ENCODE measurements at places on chromosomes 3 and 15. TPM values are rescaled to one million over a fixed set of nuclear protein-coding genes. Genes with fewer than 3 reads are reported as not detected.

- no peak for DNase-seq
Observed at GRCh38 chr3:174662653-174663052, 196.5 kb upstream of the NAALADL2 start.

DNA sequence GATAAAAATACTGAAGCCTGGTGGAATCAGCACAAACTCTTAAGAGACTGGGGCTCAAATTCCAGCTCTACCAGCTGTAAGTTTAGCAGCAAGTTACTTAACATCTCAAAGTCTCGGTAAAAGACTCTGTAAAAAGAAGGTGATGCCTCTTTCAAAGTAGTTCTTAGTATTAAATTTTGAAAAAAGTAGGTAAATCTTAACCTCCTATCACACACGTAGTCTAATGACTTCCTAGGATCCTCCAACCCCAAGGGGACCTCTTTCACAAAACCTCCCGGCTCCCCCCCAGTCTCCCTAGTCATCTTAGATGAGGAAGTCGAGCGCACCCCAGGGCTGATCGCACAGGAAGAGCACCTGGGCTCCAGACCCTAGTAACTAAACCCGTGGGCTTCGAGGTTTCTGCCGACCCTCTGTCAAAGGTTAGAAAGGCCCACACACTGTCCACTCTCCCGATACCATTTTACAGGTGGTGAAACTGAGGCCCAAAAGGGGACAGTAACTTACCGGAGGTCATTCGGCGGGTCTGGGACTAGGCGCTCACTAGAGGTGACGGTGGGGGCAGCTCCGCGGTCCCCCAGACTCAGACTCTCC lies 427 bp downstream of the MBD4 start:
- no peak for DNase-seq

- no peak for DNase-seq
Observed at GRCh38 chr15:29014493-29014892, 128.7 kb downstream of the APBA2 start.

DNA sequence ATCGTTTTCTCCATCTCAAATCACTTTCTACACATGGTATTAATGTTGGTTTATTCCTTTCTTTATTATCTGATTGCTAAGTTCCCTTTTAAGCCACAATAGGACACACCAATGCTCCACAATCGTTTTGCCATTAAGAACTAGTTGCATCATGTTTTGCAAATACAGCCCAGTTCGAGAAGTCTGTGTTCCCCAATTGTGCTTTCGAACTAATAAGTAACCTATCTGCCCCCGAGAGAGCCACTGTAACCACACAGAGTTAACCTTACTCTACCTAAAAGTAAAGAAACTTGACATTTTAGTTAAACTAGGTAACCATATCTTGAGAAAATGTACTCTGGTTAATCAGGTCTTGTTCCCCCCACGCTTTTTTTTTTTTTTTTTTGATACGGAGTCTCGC lies 39.1 kb downstream of the MAGI1 start:
- DNase-seq: no peak

DNA sequence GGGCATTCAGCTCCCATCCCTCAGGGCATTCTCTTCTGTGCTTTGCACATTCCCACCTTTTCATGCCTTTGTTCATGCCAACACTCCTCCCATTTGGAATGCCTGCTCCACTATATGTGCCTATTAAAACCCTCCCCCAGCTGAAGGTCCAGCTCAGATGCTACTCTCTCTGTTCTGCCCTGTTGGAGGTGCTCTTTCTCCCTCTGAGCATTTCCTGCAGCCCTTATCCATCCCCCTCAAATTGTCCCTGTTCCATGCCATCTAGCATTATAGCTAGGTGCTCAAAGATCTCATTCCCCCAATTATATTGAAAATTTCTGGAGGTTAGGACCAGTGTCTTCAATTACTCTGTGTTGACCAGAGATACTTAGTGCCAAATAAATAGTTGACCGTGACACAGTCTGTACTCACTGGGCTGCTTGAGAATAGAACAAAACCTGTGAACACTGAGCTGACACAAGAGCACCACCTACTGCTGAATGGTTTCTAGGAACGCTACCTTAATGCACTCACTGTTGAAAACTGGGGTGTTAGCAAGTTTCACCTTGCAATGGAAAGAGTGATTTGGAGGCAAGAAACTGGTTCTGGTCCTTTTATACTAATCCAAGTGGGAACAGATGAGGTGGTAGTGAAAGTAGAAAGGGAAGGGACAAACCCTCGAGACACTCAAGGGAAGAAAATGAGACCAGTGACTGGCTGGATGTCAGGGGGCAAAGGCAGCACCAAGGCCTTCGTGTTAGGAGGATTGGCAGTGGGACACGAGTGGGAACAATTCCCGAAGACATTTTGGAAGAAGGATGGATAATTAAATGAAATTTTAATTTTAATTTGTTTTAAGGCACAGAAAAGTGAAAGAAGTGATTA lies 289.8 kb upstream of the ROPN1 start:
- peak; percentile 70 for DNase-seq

DNA sequence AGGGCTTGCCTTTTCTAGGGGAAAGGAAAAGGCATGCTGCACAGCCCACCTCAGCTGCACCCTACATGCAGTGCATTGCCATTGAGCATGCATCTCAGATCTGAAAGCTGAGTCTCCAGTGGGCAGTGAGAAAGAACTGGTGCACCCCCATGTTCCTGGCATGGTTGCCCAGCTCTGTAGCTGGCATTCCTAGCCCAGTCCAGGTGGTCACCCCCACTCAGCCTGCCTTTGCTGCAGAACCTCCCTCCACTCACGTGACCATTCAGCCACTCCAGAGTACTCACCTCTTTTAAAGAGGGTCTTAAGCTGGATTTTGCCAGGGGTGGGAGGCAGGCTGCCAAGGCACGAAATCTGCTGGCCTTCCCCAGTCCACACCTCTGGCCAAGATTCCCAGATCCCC lies 208.6 kb upstream of the TOPAZ1 start:
- no peak for DNase-seq

DNA sequence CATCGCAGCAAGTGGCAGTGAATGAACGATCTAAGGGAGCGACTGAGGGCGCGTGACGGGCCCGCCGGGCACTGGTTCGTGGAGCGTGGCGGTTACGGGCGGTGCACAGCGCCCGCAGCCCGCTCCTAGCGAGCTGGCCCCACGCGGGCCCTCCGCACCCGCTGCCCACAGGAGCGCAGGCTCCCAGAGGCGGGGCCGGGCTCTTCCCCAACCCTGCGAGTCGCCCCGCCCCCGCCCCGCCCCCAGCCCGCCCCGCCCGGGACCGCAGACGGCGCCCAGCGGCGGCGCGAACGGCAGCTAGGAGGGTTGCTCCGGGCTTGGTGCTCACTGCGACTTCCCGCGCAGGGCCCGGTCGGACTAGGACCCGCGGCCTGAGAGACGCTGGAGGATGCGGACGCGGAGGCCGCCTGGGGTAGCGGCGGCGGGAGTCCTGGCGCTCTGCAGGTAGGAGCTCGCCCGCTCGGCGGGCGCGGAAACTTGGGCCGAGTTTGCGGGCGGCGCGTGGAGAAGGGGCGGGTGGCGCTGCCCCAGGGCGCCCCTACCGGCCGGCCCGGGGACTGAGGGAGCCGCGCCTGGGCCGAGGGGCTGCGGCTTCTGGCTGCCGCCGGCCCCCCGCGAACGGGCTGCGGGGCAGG lies at the start of gene C15orf39:
C15orf39 (plus strand) TSS at position 267 of the 635 bp plus-strand sequence. CDS start 4,167 bp downstream, outside the sequence.
- DNase-seq: peak; percentile 69

DNA sequence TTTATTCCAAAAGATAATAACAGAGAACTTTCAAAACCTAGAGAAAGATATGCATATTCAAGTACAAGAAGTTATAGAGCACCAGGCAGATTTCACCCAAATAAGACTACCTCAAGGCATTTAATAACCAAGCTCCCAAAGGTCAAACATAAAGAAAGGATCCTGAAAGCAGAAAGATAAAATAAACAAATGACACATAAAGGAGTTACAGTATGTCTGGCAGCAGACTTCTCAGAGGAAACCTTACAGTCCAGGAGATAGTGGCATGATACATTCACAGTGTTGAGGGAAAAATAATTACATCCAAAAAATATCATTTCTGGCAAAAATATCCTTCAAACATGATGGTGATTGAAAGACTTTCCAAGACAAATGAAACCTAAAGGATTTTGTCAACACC lies 185.8 kb upstream of the POU1F1 start:
- DNase-seq: peak; percentile 11

DNA sequence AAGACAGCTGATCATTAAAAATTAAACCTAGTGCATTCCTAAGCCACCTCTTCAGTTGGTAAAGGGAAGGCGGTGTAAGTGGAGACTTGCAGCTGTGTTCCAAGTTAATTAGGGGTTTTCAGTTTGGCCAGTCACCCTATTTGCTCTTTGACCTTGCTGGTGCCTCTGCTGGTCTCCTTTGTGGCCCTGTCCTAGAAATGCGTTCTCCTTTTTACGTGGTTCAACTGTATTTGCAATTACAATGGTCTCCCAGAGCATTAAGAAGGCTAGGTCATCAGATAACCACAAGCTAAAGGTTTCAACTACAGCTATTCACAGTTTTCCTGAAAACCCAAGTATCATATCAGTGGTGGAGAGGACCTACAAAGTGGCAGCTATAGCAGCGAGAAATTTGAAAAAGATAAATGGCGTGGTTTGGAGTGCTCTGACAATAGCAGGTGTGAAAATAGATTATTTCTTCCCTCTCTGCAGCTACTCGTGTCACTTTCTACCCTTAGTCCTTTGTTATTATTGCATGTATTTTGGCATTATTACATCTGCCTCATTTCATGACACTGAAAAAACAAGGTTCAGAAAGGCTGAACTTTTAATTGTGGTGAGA lies 203.5 kb upstream of the TBC1D5 start:
- peak; percentile 23 for DNase-seq

DNA sequence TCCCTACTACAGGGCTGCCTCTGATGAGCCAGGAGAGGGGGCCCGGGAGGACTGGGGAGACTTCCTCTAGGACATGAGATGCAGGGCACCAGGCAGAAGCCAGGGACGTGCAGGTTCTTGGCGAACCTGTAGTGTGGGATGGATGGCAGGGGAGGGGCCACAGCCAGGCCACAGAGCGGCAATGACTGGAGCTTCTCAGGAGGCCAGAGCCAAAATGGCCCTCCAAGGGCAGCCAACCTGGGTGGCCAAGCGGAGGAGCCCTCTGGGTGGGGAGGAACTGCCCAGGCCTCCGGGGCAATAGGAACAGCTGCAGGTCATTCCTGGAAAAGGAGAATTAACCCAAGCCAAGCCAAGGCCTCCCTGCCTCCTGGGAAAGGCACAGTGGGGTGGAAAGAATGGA lies 224.5 kb downstream of the XXYLT1 start:
- no peak for DNase-seq

GRCh38 chr3:141076797-141077571 lies 25.8 kb downstream of the SPSB4 start:
- peak; percentile 76 for DNase-seq

DNA sequence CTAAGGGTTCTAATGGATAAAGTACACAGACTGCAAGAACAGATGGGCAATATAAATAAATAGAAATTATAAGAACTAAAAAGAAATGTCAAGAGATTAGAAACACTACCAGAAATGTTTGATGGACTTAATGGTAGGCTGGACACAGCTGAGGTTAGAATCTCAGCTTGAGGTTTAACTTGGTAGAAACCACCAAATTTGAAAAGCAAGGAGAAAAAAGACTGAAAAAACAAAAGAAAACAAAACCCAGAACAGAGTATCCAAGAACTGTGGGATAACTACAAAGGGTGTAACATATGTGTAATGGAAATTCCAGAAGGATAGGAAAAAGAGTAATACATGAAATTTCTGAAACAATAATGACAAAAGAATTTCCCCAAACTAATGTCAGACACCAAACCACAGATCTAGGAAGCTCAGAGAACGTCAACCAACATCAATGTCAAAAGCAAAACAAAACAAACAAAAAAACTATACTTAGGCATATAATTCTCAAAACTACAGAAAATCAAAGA lies 35.0 kb downstream of the RFX7 start:
- DNase-seq: peak; percentile 57

- peak; percentile 27 for DNase-seq
Observed at GRCh38 chr3:48222616-48223513, at the start of gene CAMP. TSS of gene CAMP (plus strand) at chr3:48223495. CDS start at chr3:48223512, 17 bp downstream.

DNA sequence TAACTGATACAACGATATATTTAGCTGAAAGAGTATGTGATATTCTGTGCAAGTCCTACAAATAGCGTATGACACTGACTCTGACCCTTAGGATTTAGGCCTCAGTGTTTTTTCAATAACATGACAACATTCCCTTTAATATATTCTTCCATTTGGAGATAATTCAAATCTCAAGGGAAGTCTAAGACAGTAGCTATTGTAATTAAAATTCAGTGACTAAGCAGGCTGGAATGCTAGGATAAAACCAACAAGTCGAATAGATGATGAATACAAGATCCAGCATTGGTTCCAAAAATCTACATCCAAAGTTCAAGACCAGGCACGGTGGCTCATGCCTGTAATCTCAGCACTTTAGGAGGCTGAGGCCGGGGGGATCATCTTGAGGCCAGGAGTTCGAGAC lies 56.2 kb downstream of the QTRT2 start:
- DNase-seq: peak; percentile 73

DNA sequence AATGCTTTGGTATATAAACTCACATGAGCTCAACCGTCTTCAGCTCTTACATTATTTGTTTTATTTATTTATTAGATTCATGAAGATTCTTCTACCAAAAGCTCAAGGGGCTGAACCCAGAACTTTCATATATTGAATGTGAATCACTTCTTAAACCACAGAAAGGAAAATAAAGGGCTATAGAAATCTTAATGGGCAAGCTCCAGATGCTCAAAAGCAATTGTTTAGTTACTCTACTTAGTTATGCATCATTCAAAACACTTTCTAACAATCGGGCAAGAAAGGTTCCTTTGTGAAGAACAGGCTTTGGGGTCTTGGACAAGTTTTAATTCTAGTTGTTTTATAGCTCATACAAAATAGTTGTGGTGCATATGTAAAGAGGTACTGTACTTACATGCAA lies 380.2 kb downstream of the TIGIT start:
- peak; percentile 68 for DNase-seq

GRCh38 chr3:136728473-136728872 lies 23.7 kb downstream of the STAG1 start:
- DNase-seq: peak; percentile 8

GRCh38 chr3:68088216-68088615 lies 433.8 kb upstream of the SUCLG2 start:
- no peak for DNase-seq

GRCh38 chr3:168801794-168802193 lies 706.1 kb upstream of the GOLIM4 start:
- peak; percentile 56 for DNase-seq

- no peak for DNase-seq
Observed at GRCh38 chr3:115982108-115982507, 358.8 kb downstream of the GAP43 start.

GRCh38 chr15:57263520-57263919 lies 112.8 kb upstream of the CGNL1 start:
- DNase-seq: no peak

ATP13A5 gene
- not detected for total RNA-seq

CIP2A gene
- total RNA-seq: 10.1 TPM

MED12L gene
- total RNA-seq: 4.9 TPM

SLC51A gene
- not detected for total RNA-seq

CAMK2N2 gene
- total RNA-seq: not detected

SLC38A3 gene
- not detected for total RNA-seq

MPI gene
- 33.1 TPM for total RNA-seq

MCCC1 gene
- 29.1 TPM for total RNA-seq

PAQR5 gene
- total RNA-seq: 9.8 TPM

SLC12A8 gene
- 9.8 TPM for total RNA-seq

VEPH1 gene
- 34.7 TPM for total RNA-seq

GOLGA8G gene
- total RNA-seq: not detected

All from fibroblast of lung (primary cell).